ENCODE measurements at places on chromosomes 13 and 19. TPM values are rescaled to one million over a fixed set of nuclear protein-coding genes. Genes with fewer than 3 reads are reported as not detected.

- peak; percentile 74 for DNase-seq
- H3K36me3 ChIP-seq, result no peaks in the 10 kb centered on the region
- H3K4me3 ChIP-seq, result peak overlapping the region; percentile 98
- H3K27me3 ChIP-seq, result no peaks in the 10 kb centered on the region
- peaks cover 58% of the 10 kb centered on the region for H3K4me1 ChIP-seq
Measured at GRCh38 chr19:17243830-17244617, 1.7 kb downstream of the NR2F6 start.

GRCh38 chr13:112652512-112653070, 37.2 kb upstream of the ATP11A start:
- H3K27ac ChIP-seq, result no peak overlapping the region
- no peak for DNase-seq

GRCh38 chr13:99307247-99307646, at the start of gene GPR183:
GPR183 (minus strand) TSS chr13:99307399; CDS start chr13:99296145, 11,254 bp downstream.
- H3K27ac ChIP-seq, result peak within 1 kb of the TSS; percentile 2
- DNase-seq, result peak; percentile 12
- no peaks in the 10 kb centered on the region for H3K36me3 ChIP-seq
- H3K27me3 ChIP-seq, result no peaks in the 10 kb centered on the region

GRCh38 chr13:27353166-27353583, 71.2 kb upstream of the GTF3A start:
- H3K36me3 ChIP-seq, result no peaks in the 10 kb centered on the region
- no peaks in the 10 kb centered on the region for H3K27me3 ChIP-seq
- peak; percentile 78 for DNase-seq

GRCh38 chr19:43592800-43593350, 3.1 kb downstream of the IRGQ start:
- peaks cover 17% of the 10 kb centered on the region for H3K4me1 ChIP-seq
- no peak for DNase-seq
- no peak overlapping the region for H3K27ac ChIP-seq
- peaks cover 6% of the 10 kb centered on the region for H3K36me3 ChIP-seq
- no peak overlapping the region for H3K4me3 ChIP-seq
- no peaks in the 10 kb centered on the region for H3K27me3 ChIP-seq

DNA sequence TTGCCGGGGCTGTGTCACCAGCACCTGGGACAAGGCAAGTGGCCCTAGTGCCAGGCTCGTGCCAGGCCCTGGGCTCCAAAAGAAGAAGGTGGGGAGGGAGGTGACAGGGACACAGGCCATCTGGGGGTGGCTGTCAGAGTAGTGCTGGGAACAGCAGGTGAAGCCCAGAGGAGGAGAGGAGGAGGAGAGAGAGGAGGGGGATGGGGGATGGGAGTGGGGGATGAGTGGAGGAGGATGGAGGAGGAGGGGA, 18.7 kb downstream of the LSM4 start:
- peak overlapping the region; percentile 100 for H3K27ac ChIP-seq
- no peak for DNase-seq

- no peak overlapping the region for H3K4me3 ChIP-seq
- no peak overlapping the region for H3K27ac ChIP-seq
- no peaks in the 10 kb centered on the region for H3K4me1 ChIP-seq
- H3K27me3 ChIP-seq, result no peaks in the 10 kb centered on the region
- no peaks in the 10 kb centered on the region for H3K36me3 ChIP-seq
- no peak for DNase-seq
Measured at GRCh38 chr19:31491242-31491641, 142.0 kb upstream of the TSHZ3 start.

- H3K27me3 ChIP-seq, result no peaks in the 10 kb centered on the region
- no peak for DNase-seq
- no peaks in the 10 kb centered on the region for H3K4me1 ChIP-seq
- H3K27ac ChIP-seq, result no peak overlapping the region
- no peak overlapping the region for H3K4me3 ChIP-seq
Measured at GRCh38 chr13:81779876-81780275, 1439.0 kb upstream of the SPRY2 start.

DNA sequence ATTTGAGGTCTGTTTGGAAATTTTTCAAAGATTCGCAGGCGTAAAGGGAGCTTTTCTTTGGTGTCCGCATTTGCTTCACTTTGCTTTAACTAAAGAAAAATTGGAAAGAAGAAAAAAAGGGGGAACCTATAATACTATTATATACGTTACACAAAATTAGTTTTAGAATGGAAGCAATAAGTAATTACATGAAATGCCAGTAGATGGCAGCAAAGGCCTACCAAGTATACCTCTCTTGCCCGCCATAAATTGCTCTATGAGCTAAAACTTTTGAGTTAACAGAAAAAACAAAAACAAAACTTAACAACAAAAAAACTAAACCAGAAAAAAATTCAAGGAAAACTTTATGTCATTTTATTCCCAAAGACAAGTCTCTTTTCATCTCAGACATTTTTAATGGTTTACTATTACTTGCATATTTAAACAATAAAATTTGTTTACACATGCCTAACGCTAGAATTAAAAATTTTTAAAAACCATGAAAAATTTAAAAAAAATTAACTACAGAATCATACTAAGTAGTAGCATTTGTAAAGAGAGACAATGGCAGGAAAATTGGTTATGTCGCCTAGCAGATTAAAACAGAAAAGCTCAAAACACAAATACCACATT, 271.4 kb downstream of the NALCN start:
- H3K27ac ChIP-seq, result no peak overlapping the region
- no peaks in the 10 kb centered on the region for H3K36me3 ChIP-seq

- DNase-seq, result no peak
- no peaks in the 10 kb centered on the region for H3K36me3 ChIP-seq
- no peak overlapping the region for H3K4me3 ChIP-seq
Measured at GRCh38 chr13:50386541-50387050, 371.4 kb downstream of the KCNRG start.

DNA sequence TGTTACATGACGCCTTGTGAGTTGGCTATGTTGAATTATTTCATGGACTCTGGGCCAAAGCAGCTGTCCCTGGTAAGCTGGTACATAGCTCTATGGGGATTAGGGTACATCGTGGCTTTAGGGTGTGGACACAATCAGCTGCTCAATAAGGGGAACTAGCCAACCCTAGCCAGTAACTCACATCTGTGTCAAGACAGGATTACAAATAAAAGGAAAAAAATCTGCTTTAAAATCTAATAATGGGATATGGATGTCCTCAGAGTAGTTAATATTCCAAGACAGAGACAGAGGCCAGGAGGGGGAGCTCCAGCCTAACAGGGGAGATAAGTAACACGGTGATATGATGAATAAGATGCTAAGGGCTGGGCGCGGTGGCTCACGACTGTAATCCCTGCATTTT, 21.1 kb upstream of the ZNF766 start:
- H3K27ac ChIP-seq, result no peak overlapping the region
- peak; percentile 35 for DNase-seq
- no peak overlapping the region for H3K4me3 ChIP-seq
- H3K36me3 ChIP-seq, result no peaks in the 10 kb centered on the region

DNA sequence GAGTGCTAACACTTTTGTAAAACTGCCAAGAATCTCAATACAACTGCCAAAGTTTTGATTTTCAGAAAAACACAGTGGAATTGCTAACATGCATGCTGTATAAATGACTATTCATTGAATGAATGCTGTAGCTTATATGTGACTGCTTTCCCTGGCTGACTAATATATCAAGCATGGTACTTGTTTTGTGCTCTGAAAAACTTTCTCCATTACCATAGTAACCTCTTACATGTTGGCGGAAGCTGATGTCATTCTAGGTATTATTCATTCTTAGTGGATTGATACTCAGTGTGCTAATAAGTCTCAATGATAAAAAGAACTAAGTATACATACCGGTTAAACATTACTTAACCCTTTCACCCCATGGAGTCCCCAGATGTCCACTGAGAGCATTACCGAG, 166.1 kb upstream of the MYO16 start:
- no peaks in the 10 kb centered on the region for H3K27me3 ChIP-seq
- no peak overlapping the region for H3K27ac ChIP-seq
- no peaks in the 10 kb centered on the region for H3K36me3 ChIP-seq

DNA sequence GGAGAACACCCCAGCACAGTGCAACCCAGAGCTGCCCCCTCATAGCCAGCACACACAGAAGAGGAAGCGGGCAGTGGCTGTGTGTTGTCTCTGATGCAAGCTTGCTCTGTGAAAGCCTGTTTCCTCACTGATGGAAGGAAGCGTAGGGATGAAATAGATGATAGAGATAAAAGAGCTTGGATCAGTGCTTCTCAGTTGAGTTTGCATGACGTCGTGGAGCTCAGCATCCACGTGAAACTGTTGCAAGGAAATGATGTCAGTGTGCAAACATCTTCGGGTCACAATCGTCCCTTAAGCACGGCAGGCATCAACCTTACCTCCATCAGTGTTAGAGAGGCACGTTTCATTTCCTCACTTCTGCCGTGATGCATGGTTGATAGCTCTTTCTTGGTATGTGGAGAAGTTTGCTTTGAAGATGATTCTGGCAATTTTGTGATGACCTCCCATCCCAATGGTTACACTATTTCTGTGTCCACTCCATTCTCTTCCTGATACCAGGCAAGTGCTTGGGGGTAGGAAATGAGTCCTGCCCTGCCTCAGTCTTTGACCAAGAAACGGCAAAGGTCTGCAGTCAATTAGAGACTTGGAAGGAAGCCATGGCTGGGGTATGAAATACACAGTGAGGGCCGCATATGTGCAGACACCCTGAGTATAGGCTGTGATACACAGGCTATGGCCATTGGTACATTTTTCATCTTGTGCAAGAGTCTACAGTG, 183.0 kb downstream of the ZNF536 start:
- H3K4me1 ChIP-seq, result no peaks in the 10 kb centered on the region
- no peak overlapping the region for H3K27ac ChIP-seq
- H3K27me3 ChIP-seq, result no peaks in the 10 kb centered on the region
- DNase-seq, result no peak
- no peak overlapping the region for H3K4me3 ChIP-seq
- no peaks in the 10 kb centered on the region for H3K36me3 ChIP-seq

DNA sequence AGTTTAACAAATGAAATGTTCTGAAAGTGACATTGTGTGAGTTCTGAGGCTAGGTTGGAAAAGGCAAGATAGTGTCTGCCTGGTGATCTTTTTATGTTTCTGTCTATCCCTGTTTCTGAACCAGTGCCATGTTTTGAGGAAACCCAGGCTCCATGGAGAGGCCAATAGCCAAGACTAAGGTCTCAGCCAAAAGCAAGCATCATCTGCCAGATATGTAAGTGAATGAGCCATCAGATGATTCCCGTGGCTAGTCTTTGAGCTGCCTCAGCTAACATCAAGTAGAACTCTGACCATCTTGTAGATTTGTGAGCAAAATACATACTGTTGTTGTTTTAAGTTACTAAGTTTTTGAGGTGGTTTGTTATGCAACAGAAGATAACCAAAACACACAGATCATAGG, 19.6 kb upstream of the CCNA1 start:
- no peaks in the 10 kb centered on the region for H3K36me3 ChIP-seq
- H3K27ac ChIP-seq, result no peak overlapping the region
- H3K4me3 ChIP-seq, result no peak overlapping the region
- H3K4me1 ChIP-seq, result no peaks in the 10 kb centered on the region

DNA sequence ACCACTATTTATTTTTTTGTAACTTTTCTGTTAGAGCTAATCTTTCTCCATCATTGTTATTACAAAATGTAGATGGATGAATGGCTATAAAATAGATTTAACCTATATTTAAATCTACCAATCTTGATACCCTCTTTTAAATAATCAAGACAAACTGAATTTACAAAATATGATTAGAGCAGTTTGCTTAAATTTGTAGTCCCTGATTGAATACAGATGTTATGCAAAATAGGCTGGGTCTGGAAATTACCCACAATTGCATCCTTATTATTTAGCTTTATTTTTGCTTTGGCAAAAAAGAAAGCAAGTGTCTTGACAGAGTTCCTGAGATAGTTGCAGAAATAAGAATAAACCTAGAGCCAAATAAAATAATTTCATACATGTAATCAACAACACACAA, 352.8 kb downstream of the KLF12 start:
- no peaks in the 10 kb centered on the region for H3K36me3 ChIP-seq
- no peaks in the 10 kb centered on the region for H3K27me3 ChIP-seq
- H3K4me1 ChIP-seq, result no peaks in the 10 kb centered on the region
- H3K27ac ChIP-seq, result no peak overlapping the region

GRCh38 chr13:42855410-42855809, 74.0 kb downstream of the FAM216B start:
- no peaks in the 10 kb centered on the region for H3K27me3 ChIP-seq
- no peak for DNase-seq
- no peaks in the 10 kb centered on the region for H3K4me1 ChIP-seq
- H3K36me3 ChIP-seq, result no peaks in the 10 kb centered on the region
- H3K4me3 ChIP-seq, result no peak overlapping the region

DNA sequence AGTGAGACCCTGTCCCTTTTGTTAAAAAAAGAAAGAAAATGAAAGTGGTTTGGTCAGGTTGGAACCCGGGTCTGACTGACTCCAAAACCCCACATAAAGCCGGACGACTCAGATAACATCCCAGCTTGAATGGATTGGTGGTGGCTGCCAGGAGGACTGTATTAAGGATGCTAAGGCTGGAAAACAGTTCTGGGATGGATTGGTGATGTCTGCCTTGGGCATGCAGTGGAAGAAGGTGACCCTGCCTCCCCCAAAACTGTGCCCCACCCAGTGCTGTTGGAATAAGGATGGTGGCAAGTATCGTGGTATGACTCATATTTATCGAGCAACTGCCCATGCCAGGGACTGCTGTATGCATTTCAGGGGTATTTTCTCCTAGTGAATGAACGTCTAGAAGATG, 18.5 kb upstream of the COLGALT1 start:
- peaks cover 2% of the 10 kb centered on the region for H3K4me1 ChIP-seq
- DNase-seq, result no peak
- no peaks in the 10 kb centered on the region for H3K36me3 ChIP-seq
- no peak overlapping the region for H3K4me3 ChIP-seq
- H3K27ac ChIP-seq, result no peak overlapping the region

- H3K27me3 ChIP-seq, result no peaks in the 10 kb centered on the region
- no peak overlapping the region for H3K4me3 ChIP-seq
- H3K36me3 ChIP-seq, result peaks cover 30% of the 10 kb centered on the region
- no peaks in the 10 kb centered on the region for H3K4me1 ChIP-seq
- H3K27ac ChIP-seq, result no peak overlapping the region
Measured at GRCh38 chr19:16591803-16592556, 19.8 kb upstream of the SLC35E1 start.

DNA sequence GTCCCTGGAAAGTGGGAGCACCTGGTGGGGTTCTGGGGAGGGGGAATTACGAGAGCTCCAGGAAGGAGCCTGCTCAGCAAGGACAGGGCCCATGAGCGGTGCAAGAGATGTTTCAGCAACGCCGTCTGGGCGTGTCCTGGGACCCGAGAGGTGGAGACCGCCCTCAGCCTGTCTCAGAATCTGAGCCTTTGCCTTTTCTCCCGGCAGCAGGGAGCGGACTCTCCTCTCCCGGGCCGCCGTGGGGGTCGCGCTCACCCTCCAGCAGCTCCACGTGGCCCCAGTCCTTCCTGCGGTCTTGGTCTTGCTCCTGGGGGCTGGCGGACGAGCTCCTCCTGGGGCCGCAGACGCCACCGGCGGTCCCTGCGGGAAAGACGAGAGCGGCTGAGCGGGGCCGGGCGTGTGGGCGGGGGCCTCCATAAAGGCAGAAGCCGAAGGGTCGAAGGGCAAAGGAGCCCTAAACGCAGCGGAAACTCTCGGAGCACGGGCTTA, 714 bp downstream of the POLRMT start:
- H3K36me3 ChIP-seq, result peaks cover 3% of the 10 kb centered on the region
- peak overlapping the region; percentile 78 for H3K4me3 ChIP-seq
- no peaks in the 10 kb centered on the region for H3K27me3 ChIP-seq
- H3K27ac ChIP-seq, result peak overlapping the region; percentile 87
- DNase-seq, result peak; percentile 84
- no peaks in the 10 kb centered on the region for H3K4me1 ChIP-seq

The UCHL3 gene
- polyA plus RNA-seq, result 63.2 TPM

The FPR1 gene
- 0.40 TPM for polyA plus RNA-seq

The DDX49 gene
- polyA plus RNA-seq, result 51.4 TPM

The CRTC1 gene
- 6.2 TPM for polyA plus RNA-seq

The CEACAM7 gene
- not detected for polyA plus RNA-seq

The ZAR1L gene
- not detected for polyA plus RNA-seq

The ZNF480 gene
- polyA plus RNA-seq, result 6.5 TPM

The PPP1R15A gene
- polyA plus RNA-seq, result 73.0 TPM

The IRF3 gene
- polyA plus RNA-seq, result 98.4 TPM

The CNN1 gene
- polyA plus RNA-seq, result 44.8 TPM

The GNA15 gene
- 2.1 TPM for polyA plus RNA-seq

Measured in small intestine (tissue), 16 donors.